Hematopoietic multipotent progenitor cell treated with erythropoietin and hydrocortisone succinate and interleukin-3 and kit ligand, for 17 days (in vitro differentiated cells): ENCODE measurements at places on chromosomes 16 and 17.

DNA sequence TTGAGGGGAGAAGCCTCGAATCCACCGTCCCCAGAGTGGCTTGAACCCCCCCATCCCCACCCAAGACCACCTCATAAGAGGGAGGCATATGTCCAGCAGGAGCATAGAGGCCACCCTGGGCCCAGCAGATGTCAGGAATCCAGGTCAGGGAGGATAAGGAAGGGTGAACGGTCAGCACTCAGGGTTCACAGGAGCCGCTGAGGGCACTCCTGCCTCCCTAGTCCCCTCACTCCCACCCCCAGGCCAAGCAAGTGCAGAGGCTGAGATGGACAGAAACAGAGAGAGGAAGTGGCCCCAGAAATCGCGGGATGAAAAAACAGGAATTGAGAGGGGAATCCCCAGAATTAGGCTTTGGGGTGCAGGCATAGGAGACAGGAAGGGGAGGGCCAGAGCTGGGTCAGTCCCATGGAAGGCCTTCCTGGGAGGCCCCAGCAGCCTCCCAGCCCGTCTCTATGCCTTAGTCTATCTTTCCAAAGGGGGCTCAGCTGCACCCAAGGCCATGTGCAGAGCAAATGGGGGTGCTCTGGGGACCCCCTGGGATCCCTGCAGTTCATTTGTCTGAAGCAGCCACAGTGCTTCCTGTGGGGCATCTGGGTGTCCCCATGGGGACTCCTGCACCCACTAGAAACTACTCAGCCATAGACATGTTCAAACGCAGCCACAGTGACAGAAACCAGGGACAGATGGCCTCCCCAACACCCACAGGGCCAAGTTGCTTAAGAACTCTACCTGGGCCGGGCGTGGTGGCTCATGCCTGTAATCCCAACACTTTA, 1.7 kb downstream of the CMTM3 start:
- DNase-seq, result no peak

DNA sequence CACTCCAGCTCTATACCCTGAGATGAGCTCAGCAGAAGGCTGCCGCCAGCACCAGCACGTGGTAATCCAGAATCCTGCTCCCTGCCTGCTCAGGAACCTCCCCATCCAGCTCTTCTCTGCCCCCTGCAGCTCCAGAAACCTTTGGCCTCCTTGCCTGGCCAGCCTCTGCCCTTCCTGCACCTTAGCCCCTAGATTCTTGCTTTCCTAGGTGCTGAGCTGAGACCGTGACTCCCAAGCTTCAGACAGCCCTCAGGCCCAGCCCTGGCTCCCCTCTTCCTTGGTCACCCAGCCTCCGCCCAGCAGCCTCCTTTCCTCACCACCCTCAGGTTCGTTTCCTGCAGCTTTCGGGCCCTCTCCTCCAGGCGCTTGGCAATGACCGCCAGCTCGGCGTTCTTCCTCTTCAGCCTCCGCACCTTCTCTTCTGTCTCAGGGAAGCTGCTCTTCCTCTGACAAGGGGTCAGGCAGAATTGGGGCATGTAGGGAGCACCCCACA, 2.6 kb downstream of the TSPOAP1 start:
- no peak for DNase-seq

DNA sequence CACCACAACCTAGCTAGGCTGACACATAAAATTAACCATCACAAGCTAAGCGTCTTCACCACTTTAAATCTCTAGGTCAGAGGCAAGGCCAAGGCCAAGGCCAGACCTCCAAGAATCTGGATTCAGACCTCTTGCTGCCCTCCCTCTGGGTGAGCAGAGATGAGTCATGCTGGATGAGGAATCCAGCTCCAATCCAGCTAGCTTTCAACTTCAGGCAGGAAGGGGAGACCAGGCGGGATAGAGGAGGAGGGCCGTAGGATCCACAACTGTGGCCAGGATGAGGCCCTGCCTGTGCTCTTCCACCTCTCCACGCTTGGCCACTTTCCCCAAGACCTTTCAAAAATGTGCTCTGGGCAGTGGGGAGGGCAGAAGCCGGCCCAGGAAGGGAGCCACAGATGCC, 14.7 kb downstream of the LRRC75A start:
- no peak for DNase-seq

DNA sequence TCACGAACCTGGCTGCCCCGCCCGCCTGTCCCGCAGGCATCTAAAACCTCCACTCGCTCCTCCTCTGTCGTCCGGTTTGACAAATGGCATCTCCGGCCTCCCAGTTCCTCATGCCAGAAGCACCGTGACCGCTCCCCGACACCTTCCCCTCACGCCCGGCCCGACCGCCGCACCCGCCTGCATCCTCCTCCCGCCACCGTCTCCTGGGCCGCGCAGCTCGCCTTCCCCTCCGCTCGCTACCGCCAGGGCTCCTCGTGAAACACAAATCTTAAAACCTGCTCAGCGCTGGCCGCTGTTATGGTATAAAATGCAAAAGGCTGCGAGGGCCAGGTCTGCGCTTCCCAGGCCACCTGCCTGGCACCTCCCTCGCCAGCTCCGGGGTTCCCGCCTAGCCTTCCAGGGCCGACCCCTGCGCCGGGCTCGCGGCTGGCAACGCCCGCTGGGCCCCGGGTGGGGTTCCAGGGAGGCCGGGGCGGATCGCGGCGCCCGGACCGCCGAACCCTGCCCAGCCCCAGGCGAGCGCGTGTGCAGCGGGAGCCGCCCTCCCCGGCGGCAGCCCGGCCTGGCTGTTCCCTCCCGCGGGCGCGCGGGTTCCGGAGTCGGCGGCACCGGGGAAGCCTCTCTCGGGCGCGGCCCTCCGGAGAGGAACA, 488 bp downstream of the SPSB3 start:
- DNase-seq, result no peak

GRCh38 chr17:73586275-73586832, 57.9 kb downstream of the SDK2 start:
- DNase-seq, result no peak
